Activated T-helper 2 cell treated with anti-CD3 and anti-CD28 coated beads, Interferon-gamma antibody, Interleukin-2, Interleukin-4, amounts not matched to agents 10 μg/mL and 5 μg/mL and 100 μg/mL, durations not matched to agents 14 hours and 24 hours and 36 hours (primary cell): ENCODE measurements at places on chromosomes 7 and 10.

- no peak for DNase-seq
Measured at GRCh38 chr10:517241-517830, 172.1 kb downstream of the DIP2C start.

GRCh38 chr7:108322925-108323832, 133.1 kb downstream of the NRCAM start:
- no peak for DNase-seq

DNA sequence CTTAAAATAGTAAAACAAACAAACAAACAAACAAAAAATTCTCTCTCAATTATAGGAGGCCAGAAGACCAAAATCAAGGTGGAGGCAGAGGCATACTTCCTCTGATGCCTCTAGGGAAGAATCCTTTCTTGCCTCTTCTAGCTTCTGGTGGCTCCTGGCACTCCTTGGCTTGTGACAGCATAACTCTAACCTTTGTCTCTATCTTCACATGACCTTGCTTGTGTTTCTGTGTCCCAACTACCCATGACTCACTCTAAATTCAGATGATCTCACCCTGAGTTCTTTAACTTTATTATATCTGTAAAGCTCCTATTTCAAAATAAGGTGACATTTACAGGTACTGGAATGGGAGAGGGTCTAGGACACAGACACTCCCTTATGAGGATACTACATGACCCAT, 88.3 kb upstream of the ANTXRL start:
- no peak for DNase-seq

DNA sequence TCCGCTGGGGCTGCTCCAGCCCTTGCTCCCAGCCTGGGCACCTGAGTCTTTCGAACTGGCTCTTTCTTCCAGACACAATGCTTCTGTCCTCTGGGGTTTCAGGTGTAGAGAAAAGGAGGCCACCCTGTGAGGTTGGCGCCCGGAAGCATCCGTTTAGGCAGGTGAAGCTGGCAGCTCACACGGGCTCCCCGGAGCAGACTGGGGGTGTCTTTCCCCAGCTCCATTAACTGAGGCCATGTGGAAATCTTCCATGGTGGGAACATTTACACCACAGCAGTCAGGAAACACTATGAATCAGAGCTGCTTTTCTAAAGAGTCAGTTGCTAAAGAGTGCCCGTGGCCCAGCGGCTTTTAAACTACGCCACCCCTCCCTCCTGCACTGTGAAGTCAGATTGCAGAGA, 29.2 kb downstream of the PRKAG2 start:
- DNase-seq = no peak

DNA sequence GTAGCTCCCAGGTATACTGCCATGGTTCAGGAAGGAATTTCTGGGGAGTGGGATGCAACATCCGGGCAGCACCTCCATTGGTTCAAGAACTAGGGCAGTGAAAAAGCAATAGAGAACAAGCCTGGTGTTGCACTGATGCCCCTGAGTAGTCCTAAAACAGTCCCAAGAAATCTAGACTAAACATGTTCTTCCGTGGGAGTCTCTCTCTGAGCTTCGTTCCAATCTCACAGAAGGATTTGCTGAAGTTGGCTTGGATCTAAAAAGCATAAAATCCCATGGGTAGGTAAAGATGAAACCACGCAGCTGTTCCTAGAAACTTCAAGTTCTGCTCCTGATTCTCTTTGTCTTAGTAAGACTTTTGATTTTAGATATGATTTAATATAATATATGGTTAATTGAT, 154.5 kb downstream of the PLXDC2 start:
- no peak for DNase-seq

- DNase-seq = no peak
Measured at GRCh38 chr7:93890464-93891068, at the start of gene TFPI2. Gene TFPI2 (minus strand): TSS chr7:93890753. CDS start chr7:93890678, 75 bp downstream.

DNA sequence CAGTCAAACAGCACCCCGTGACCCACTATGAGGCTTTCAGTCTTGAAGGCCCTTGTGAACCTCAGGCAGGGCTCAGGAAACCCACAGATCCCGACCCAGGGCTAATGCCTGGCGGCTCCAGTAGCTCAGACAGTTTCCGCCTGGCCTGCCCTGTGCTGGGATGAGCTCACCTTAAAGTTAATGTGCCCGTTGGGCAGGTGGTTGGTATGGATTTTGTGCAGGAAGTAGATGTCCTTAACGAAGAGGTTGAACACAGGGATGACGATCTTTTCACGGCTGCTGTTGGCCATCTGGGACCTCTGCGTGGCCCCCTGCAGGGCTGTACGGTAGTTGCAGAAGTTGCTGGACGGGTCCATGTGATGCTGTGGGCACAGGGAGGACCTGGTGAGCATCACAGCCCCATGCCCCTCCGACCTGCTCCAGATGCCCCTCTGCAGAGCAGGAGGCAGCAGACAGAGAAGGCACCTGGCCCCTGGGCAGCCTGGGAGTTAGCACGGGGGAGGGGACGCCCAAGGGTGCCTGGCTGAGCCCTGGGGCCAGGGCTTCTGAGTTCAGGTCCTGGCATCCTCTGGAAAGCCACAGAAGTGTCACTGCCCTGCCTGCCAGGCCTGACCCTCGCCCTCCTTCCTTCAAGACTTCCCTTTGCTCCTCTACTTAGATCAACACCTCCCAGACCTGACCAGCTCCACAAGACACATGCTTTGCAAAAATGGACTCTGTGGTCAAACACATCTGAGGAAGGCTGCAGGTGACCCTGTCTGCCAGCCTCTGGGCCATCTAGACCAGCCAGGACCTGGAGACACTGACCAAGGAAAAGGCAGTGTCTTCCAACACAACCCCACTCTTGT, 59.8 kb downstream of the CSGALNACT2 start:
- no peak for DNase-seq
